ENCODE measurements at places on chromosomes 1 and 21. TPM values are rescaled to one million over a fixed set of nuclear protein-coding genes. Genes with fewer than 3 reads are reported as not detected.

GRCh38 chr1:159132271-159132881 is 39.0 kb upstream of the CADM3 start:
- DNase-seq, result peak; percentile 60

The SETSIP gene
- total RNA-seq, result not detected

- DNase-seq, result no peak
Observed at GRCh38 chr1:52102336-52103013, 39.4 kb upstream of the ZFYVE9 start.

DNA sequence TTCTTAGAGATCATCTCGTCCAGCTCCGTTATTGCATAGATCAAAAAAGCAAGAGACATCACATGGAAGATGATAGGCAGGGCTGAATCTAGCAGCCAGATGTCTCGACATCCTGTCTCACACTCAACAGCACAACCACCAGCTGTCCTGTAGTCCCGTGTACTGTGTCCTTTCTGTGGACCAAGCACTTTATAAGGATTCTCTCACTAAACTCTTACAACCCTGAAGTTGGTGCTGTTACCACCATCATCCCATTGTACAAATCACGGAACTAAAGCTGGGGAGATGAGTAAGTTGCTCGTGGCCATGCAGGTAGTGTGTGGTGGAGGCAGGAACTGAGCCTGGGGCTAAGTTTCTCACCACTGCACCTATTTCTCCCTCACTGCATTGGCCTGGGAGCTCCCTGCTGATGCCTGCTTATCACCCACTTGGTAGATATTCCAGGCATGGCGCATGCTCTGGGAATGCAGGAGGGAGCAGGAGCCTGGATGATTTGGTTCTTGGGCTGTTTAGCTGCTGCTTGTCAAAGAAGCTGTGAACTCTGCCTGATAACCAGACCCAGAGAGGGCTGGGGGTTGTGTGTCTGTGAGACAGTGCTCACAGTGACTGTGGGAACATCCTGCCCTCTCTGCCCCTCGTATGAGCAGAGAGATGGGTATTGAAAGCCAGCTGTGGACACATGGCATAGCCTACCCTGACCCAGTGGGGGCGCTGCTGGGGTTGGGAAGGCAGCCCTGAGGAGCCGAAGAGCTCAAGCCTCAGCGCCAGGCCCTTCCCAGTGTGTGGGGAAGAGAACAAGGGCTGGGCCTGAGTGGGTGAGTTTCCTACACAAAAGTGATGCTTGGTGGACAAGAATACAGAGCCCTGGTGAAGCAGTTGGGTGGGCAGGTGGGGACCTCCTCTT is 13.6 kb downstream of the PPFIA4 start:
- no peak for DNase-seq

GRCh38 chr1:1183833-1184775 is 10.4 kb downstream of the TTLL10 start:
- DNase-seq, result no peak

- no peak for DNase-seq
Observed at GRCh38 chr1:232435729-232436128, 194.2 kb downstream of the SIPA1L2 start.

- DNase-seq, result no peak
Observed at GRCh38 chr1:43315963-43316737, 15.4 kb downstream of the TIE1 start.

The GPR25 gene
- total RNA-seq, result not detected

DNA sequence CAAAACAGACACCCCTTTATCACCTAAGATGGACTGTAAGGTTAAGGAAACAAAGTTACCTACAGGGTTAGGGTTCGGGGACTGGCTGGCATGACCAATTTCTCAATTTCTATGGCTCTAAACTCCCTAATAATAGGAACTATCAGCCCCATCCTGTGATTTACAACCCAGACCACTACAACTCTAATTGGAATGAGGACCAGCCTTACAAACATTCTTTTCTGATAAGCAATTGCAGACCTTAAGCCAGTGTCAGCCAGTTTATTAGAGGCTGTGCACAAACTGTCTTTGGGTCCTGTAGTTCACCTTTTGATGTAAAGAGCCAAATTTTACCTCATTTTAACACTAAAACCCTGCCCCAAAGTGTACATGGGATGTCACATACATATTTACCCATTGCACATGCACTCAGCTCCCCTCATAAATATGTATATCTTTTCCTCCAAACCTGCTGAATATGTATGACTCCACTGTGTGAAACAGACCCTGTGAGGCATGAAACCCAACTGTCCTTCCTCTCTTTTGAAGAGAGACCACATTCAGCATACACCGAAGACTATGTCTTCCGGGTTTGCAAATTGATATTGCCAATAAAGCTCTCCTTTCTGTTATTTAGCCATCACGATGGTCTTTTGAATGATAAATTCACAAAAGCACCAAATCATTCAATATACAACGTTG is 7.3 kb upstream of the APP start:
- no peak for DNase-seq

DNA sequence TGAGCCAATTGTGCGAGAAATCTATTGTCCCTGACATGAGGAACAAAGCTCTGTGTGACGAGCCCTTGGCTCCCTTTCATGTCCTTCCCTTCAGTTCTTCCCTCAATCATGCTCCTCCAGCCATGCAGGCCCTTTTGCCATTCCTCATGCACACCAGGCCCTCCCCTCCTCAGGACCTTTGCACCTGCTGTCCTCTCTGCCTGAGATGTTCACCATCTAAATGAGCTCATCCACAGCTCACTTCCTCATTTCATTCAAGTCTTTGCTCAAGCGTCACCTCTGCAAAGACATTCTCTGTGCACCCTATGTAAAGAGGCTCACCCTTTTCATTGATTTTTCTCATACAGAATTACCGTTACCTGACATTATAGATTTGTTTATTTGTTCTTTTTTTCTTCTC is 43.7 kb downstream of the C8B start:
- no peak for DNase-seq

The PLA2G2C gene
- not detected for total RNA-seq

Data from SJSA1 (cell line).